Activated naive CD8-positive, alpha-beta T cell treated with anti-CD3 and anti-CD28 coated beads, Interleukin-2, amount 10 ng/mL, durations not matched to agents 7 days and 5 days (primary cell): ENCODE measurements at places on chromosomes 5 and 9. TPM values are rescaled to one million over a fixed set of nuclear protein-coding genes. Genes with fewer than 3 reads are reported as not detected.

The SOWAHA gene
- total RNA-seq: not detected

DNA sequence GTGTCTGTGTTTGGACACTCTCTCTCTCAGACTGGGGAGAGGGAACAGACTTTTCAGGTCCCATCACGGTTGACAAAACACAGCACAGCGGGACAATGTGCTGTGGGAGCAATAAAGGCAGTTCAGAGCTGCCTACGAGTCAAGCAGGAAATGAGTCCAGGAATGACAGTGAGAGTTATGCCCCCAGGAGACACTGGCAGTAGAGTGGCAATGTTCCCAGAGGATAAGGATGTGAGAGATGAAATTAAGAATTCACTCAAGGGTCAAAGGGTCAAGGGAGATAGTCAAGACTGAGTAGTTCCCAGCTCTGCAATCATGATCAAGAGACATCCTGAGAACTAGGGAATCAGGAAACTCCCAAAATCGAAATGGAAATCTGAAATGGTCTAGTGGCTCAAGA lies 156.1 kb downstream of the LURAP1L start:
- no peak for DNase-seq

DNA sequence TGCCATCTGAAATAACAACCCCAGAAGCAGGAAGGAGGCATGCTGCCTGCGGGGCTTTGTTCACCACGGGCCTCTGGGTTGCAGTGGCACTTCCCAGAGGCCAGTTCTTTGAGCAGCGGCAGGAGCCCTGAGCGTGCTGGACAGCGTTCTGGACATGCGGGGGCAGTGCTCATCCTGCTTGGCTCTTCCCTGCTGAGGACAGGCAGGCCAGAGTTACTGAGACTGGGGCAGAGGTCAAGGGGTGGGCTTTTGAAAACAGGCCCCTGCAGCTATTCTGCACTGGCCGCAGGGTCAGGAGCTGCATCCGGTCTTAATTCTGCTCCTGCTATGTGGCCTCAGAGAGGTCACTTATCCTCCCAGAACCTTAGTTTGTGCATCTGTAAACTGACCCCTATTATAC lies 258.6 kb downstream of the FSTL4 start:
- DNase-seq: no peak

- peak; percentile 45 for DNase-seq
Measured at GRCh38 chr5:1409381-1410110, 35.7 kb downstream of the SLC6A3 start.

DNA sequence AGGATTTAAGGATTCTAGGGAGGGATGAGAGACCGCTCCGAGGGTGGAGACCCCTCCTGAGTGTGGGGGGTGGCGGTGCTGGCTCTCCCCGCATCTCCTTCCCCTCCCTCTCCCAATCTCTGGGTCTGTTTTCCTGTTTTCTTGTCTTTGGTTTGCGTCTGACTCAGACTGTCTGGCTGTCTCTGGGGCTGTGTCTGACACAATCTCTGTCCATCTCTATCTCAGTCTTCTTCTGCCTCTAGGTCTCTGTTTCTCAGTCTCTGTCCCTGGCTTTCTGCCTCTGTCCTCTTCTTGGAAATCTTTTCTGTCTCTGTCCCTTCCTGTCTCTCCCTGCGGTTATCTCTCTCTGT lies 196 bp upstream of the GRM6 start:
- no peak for DNase-seq

- no peak for DNase-seq
Measured at GRCh38 chr5:37075399-37075950, 173.7 kb downstream of the CPLANE1 start.

- no peak for DNase-seq
Measured at GRCh38 chr9:134967547-134967930, 49.8 kb upstream of the FCN1 start.

GRCh38 chr5:124741711-124742496 lies 4.5 kb downstream of the ZNF608 start:
- no peak for DNase-seq

The FANCG gene
- 103 TPM for total RNA-seq

DNA sequence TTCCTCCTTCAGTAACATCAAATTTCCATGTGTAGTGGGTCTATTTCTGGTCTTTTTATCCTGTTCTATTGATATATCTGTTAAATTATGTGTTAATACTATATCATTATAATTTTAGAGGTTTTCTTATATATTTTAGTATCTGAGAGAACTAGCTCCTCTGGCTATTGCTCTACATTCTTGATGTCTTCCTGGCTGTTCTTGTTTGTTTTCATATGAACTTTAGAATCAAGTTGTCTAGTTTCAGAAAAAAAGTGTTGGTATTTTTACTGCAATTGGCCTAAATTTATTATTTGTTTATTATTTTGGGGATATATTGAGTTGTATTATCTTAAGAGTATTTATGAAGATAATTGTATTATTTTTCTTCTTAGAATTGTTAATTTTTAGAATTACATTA lies 128.0 kb upstream of the ZNF618 start:
- no peak for DNase-seq

DNA sequence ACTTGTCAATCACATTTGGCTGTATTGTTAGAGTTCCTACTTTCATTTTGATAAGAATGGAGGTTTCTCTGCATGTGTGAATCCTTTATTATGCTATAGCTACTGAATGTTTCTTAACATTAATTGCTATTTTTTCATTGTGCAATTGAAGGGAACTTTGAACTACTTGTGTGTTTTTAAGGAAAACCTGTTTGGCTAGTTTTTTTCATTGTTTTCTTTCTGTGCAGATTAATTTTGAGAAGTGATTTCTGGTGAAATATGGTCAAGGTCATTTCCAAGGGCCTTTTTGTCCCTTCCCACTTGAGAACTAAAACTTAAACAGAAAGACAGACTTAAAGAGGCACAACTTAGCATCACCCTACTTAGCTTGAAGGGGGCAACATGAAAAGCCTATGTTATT lies 1309.2 kb upstream of the WWC1 start:
- DNase-seq: no peak

- no peak for DNase-seq
Measured at GRCh38 chr5:111790295-111790694, 33.3 kb upstream of the NREP start.

The CDO1 gene
- total RNA-seq: 0.54 TPM

DNA sequence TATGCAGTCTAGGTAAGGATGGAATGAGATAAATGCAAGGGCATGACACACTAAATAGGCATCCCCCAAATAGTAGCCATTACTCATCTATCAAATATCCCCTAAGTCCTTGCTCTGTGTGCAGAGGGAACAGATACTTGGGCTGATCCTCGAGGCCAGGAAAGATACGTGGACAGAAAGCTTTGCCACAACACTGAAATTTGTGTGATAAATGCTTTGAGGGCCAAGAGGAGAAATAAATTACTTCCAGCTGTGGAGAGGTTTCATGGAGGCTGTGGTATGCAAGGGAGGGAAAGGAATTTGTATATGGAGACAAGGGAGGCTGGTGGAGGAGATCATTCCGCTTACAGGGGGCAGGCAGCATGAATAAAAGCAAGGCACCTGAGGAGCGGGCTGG lies 18.5 kb downstream of the ATOX1 start:
- no peak for DNase-seq

GRCh38 chr5:178252258-178252657 lies 19.7 kb upstream of the PHYKPL start:
- DNase-seq: no peak

GRCh38 chr5:169895926-169896325 lies 84.4 kb downstream of the INSYN2B start:
- no peak for DNase-seq

GRCh38 chr5:84362061-84362720 lies 22.5 kb downstream of the EDIL3 start:
- no peak for DNase-seq

The SPATA31C1 gene
- total RNA-seq: not detected

GRCh38 chr9:112111461-112111860 lies 63.6 kb downstream of the SUSD1 start:
- DNase-seq: no peak

DNA sequence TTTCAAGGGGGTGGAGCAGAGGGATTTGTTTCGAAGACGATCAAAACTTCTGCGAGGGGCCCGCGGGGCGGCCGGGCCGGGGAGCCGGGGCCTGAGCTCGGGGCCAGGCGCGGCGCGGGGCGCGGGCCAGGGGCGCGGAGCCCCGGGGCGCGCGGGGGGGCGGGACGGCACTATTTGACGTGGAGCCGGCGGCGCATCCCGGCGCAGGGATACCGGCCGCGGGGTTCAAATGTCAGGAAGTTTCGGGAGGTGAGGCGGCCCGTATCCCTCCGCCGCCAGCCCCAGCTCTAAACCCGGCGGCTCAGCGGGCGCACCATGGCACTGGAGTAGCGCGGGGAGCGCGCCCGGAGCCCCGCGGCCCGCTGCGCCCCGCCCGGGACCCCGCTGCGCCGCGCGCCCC lies at the start of gene LMX1B:
Gene LMX1B, plus strand, starts transcription at position 278 of the 400 bp plus-strand sequence. CDS start 522 bp downstream, outside the sequence.
- peak; percentile 39 for DNase-seq

GRCh38 chr5:97936231-97936630 lies 753.2 kb upstream of the RIOK2 start:
- no peak for DNase-seq

- no peak for DNase-seq
Measured at GRCh38 chr5:37881359-37881758, 41.5 kb upstream of the GDNF start.

- DNase-seq: no peak
Measured at GRCh38 chr9:38004809-38005560, 64.0 kb downstream of the SHB start.

The TMEM215 gene
- total RNA-seq: not detected

- no peak for DNase-seq
Measured at GRCh38 chr5:178471711-178472110, 118.5 kb downstream of the COL23A1 start.

The CFAP157 gene
- 0.23 TPM for total RNA-seq

The SYNPO gene
- total RNA-seq: 0.28 TPM

- no peak for DNase-seq
Measured at GRCh38 chr5:120415985-120416384, 48.1 kb upstream of the PRR16 start.

DNA sequence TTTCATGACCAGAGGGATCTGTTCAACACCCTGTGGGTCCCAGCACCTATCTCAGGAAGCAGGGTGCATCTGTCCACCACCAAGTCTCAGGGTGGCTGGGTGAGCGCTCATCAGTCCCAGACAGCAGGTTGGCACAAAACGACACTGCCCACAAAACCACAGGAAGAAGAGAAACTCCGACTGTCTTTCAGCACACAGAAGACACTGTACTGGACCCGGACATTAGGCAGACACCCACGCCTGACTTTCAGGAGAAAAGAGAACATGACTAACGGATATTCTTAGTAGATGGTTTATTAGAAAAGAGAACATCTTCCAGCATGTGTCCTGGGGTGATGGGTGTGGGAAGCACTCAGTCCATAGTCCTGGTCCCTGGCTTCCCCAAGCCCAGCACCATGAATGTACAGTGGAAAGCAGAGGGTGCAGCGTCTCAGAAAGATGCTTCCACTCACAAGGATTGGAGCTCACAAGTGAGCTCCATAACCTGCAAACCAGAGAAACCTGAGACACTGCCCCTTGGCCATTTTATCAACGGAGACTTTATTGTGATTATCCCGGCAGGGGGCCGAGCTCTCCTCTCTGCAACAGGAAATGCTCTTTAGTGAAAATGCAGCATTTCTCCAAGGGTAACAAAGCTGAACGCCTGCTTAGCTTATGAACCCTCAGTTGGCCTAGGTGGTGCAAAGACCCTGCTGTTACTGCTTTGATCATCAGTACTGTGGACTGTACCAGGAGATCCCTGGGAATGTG lies 35.8 kb upstream of the LCP2 start:
- peak; percentile 46 for DNase-seq

DNA sequence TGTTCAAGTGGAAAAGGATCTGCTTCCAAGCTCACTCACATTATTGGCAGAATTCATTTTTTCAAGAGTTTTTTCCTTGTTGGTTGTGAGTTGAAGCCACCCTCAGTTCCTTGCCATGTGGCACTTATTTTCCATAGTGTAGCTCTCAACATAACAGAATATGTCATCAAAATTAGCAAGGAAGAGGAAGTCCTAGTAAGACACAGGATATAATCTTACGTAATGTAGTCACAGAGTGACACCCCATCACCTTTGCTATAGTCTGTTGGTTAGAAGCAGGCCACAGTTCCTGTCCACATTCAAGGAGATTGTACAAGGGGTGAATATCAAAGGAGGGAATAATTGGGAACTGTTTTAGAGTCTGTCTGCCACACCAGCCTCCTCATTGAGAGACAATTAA lies 15.7 kb downstream of the IRGM start:
- no peak for DNase-seq

GRCh38 chr9:37042421-37042820 lies 8.4 kb upstream of the PAX5 start:
- DNase-seq: no peak

The OBP2A gene
- total RNA-seq: not detected

DNA sequence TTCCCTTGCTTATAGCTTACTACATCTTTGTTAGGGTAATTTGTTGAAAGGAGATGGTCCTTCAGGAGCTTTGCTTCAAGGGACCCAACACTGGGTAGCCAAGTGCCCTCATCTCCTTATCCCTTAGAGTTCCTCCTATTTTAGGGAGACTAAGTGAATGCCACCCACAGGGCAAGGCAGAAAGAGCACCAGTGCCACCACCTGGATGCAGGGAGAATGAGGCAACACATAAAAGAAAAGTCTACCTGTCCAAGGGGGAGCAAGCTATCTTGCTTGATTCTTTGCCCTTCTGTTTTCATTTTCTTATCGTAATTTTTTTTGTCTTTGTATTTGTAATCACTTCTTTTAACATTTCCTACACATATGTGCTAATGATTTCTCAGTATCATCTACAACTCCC lies 205.5 kb downstream of the NPR3 start:
- no peak for DNase-seq

The CTSV gene
- 0.33 TPM for total RNA-seq

The PCDHA12 gene
- not detected for total RNA-seq

DNA sequence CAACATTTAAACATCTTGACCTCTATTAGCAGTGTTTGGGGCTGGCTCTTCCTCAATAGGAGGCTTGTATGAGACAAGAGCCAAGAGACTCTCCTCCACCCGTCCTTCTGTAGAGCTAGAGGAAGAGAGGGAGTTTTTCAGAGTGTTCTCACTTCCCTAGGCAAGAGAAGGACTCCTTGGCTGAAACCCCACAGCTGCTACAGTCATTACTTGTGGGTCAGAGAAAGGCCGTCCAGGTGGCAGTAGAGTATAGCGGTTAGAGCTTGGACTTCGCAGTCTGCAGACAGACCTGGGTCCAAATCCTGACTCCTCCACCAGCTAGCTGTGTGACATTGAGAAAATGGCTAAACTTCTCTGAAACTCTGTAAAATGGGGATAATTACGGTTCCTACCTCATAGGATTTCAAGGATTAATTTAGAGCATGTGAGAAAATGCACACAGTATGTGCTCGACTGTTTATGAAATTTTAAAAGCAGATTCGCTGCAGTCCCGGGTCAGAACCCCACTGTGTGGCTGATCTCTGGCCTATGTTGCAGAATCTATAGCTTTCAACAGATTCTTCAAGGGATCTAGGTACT lies 80.8 kb upstream of the ARAP3 start:
- no peak for DNase-seq

GRCh38 chr9:129353697-129354336 lies 175.8 kb upstream of the IER5L start:
- no peak for DNase-seq

- no peak for DNase-seq
Measured at GRCh38 chr9:130541533-130541932, 37.8 kb upstream of the FUBP3 start.
